ENCODE measurements at places on chromosomes 3 and 15. TPM values are rescaled to one million over a fixed set of nuclear protein-coding genes. Genes with fewer than 3 reads are reported as not detected.

Gene CYP1A1
- total RNA-seq = under 0.01 TPM

Gene DUOX2
- not detected for total RNA-seq

Gene TRH
- not detected for total RNA-seq

Gene PARP15
- total RNA-seq = 0.26 TPM

Gene HRG
- not detected for total RNA-seq

Gene TRIM69
- total RNA-seq = 40.1 TPM

Gene DISP2
- 0.26 TPM for total RNA-seq

Gene BRK1
- 112 TPM for total RNA-seq

Gene ZNF662
- total RNA-seq = 3.3 TPM

Gene ARRDC4
- total RNA-seq = 39.8 TPM

Gene CYFIP1
- 63.9 TPM for total RNA-seq

Gene DPPA4
- total RNA-seq = 0.26 TPM

Gene PPM1L
- 2.1 TPM for total RNA-seq

Gene C3orf22
- total RNA-seq = not detected

Gene CYP19A1
- 3.9 TPM for total RNA-seq

Gene SCN11A
- under 0.01 TPM for total RNA-seq

Gene SLC28A2
- total RNA-seq = not detected

Gene BTBD1
- total RNA-seq = 105 TPM

Gene RFT1
- 9.7 TPM for total RNA-seq

Gene TP53BP1
- 132 TPM for total RNA-seq

Gene GOLGA8T
- 0.26 TPM for total RNA-seq

Gene UROC1
- not detected for total RNA-seq

Gene C2CD4A
- total RNA-seq = not detected

Gene SPESP1
- 4.6 TPM for total RNA-seq

Gene RAD51
- 0.77 TPM for total RNA-seq

Gene GDPGP1
- 6.2 TPM for total RNA-seq

Gene C3orf62
- total RNA-seq = 1.5 TPM

Gene CACNA2D3
- 0.77 TPM for total RNA-seq
